ENCODE measurements at places on chromosomes 11 and 22. TPM values are rescaled to one million over a fixed set of nuclear protein-coding genes. Genes with fewer than 3 reads are reported as not detected.

Gene ABCG4
- 5.6 TPM for total RNA-seq

Gene BCO2
- 15.9 TPM for total RNA-seq

Gene PRG3
- total RNA-seq: 1.1 TPM

Gene ROBO3
- total RNA-seq: 42.6 TPM

Gene FUT4
- total RNA-seq: 8.0 TPM

Gene EFCAB6
- total RNA-seq: 9.1 TPM

GRCh38 chr11:122004446-122004845, 111.6 kb downstream of the BLID start:
- H3K27me3 ChIP-seq: no peaks in the 10 kb centered on the region
- no peaks in the 10 kb centered on the region for H3K36me3 ChIP-seq
- DNase-seq: no peak
- no peak overlapping the region for H3K4me3 ChIP-seq
- H3K27ac ChIP-seq: no peak overlapping the region

GRCh38 chr11:119791701-119792151, 62.7 kb upstream of the NECTIN1 start:
- no peak for DNase-seq
- H3K4me3 ChIP-seq: no peak overlapping the region
- no peaks in the 10 kb centered on the region for H3K36me3 ChIP-seq
- H3K27ac ChIP-seq: no peak overlapping the region

- H3K36me3 ChIP-seq: peaks cover 15% of the 10 kb centered on the region
- DNase-seq: peak; percentile 52
- peaks cover 54% of the 10 kb centered on the region for H3K4me1 ChIP-seq
These were observed at the start of gene BID for GRCh38 chr22:17774206-17774925. Gene BID (minus strand): TSS chr22:17774469. CDS start chr22:17750116, 24,353 bp downstream.

GRCh38 chr11:108958368-108959104, 293.7 kb downstream of the DDX10 start:
- no peak for DNase-seq
- no peaks in the 10 kb centered on the region for H3K27me3 ChIP-seq
- no peaks in the 10 kb centered on the region for H3K36me3 ChIP-seq
- no peak overlapping the region for H3K4me3 ChIP-seq
- H3K4me1 ChIP-seq: no peaks in the 10 kb centered on the region

- H3K27ac ChIP-seq: no peak overlapping the region
- H3K4me1 ChIP-seq: peaks cover 27% of the 10 kb centered on the region
- peaks cover 7% of the 10 kb centered on the region for H3K36me3 ChIP-seq
- no peaks in the 10 kb centered on the region for H3K27me3 ChIP-seq
- no peak for DNase-seq
These were observed 1.8 kb downstream of the DCPS start for GRCh38 chr11:126305699-126306098.

GRCh38 chr11:68583041-68583446, 101.3 kb upstream of the GAL start:
- peaks cover 9% of the 10 kb centered on the region for H3K36me3 ChIP-seq
- no peak for DNase-seq
- no peaks in the 10 kb centered on the region for H3K4me1 ChIP-seq

GRCh38 chr11:75899806-75900205, 84.8 kb downstream of the UVRAG start:
- no peaks in the 10 kb centered on the region for H3K27me3 ChIP-seq
- no peaks in the 10 kb centered on the region for H3K4me1 ChIP-seq
- no peak overlapping the region for H3K27ac ChIP-seq
- H3K36me3 ChIP-seq: no peaks in the 10 kb centered on the region
- H3K4me3 ChIP-seq: no peak overlapping the region
- DNase-seq: no peak

GRCh38 chr11:7619322-7619721, 54.0 kb downstream of the CYB5R2 start:
- no peaks in the 10 kb centered on the region for H3K4me1 ChIP-seq
- no peaks in the 10 kb centered on the region for H3K27me3 ChIP-seq
- DNase-seq: no peak
- no peak overlapping the region for H3K4me3 ChIP-seq
- no peak overlapping the region for H3K27ac ChIP-seq

DNA sequence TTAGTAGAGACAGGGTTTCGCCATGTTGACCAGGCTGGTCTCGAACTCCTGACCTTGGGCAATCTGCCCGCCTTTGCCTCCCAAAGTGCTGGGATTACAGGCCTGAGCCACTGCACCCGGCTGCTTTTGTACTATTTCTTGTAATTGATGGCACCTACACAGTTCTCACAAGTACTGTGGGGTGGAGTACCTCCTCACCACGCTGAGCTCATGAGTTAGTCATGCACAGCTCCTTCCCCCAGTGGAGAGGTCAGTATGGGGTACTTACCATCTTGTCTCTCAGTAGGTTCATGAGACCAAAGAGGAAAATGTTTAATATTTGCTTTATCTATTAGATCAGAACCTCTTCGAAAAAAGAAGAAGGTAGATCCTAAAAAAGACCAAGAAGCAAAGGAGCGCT, 2.1 kb downstream of the MRPL40 start:
- DNase-seq: no peak
- H3K4me3 ChIP-seq: no peak overlapping the region
- peaks cover 19% of the 10 kb centered on the region for H3K4me1 ChIP-seq

- no peak overlapping the region for H3K27ac ChIP-seq
- DNase-seq: no peak
- H3K36me3 ChIP-seq: no peaks in the 10 kb centered on the region
- peaks cover 9% of the 10 kb centered on the region for H3K27me3 ChIP-seq
- peaks cover 11% of the 10 kb centered on the region for H3K4me1 ChIP-seq
These were observed 24.0 kb upstream of the ATXN10 start for GRCh38 chr22:45647532-45648225.

- no peaks in the 10 kb centered on the region for H3K4me1 ChIP-seq
- H3K27me3 ChIP-seq: no peaks in the 10 kb centered on the region
- no peaks in the 10 kb centered on the region for H3K36me3 ChIP-seq
- H3K4me3 ChIP-seq: no peak overlapping the region
- no peak for DNase-seq
These were observed 139.0 kb downstream of the TRPC6 start for GRCh38 chr11:101444851-101445250.

GRCh38 chr22:24105631-24106030, 75.7 kb upstream of the SUSD2 start:
- peaks cover 51% of the 10 kb centered on the region for H3K4me1 ChIP-seq
- DNase-seq: peak; percentile 40
- H3K27ac ChIP-seq: no peak overlapping the region
- H3K27me3 ChIP-seq: no peaks in the 10 kb centered on the region

DNA sequence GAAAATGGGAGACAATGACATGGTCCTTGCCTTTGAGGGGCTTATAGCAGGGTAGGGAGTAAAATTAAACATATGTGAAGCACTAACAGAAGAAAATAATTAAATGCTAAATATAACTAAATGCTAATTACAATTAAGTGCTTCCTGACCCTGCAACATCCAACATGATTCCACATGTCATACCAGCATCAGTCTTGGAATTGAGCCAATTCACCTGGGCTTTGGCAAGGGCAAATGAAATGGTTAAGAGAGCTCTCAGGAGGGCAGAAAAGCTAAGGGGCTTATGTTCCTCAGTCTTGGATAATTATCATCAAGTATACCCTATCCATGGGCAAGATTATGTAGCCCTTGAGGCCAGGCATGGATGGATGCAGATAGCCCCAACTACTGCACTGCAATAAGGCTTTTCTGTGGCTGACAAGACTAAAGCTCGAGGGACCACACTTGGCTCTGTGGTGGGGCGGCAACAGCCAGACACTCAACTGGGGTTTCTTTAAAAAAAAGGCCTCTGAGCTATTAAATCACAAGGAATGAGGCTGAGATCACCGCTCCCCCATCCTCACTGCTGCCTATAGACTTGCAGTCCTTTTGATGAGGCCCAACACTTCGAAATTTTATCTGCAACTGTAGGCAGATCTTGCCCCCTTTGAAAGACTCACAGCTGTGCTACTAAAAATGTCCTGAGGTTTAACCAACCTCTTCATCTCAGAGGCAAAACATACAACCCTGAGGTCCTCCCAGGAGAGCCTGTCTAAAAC, 39.0 kb downstream of the IL18BP start:
- H3K4me3 ChIP-seq: peak overlapping the region; percentile 83
- peak overlapping the region; percentile 100 for H3K27ac ChIP-seq
- H3K27me3 ChIP-seq: no peaks in the 10 kb centered on the region
- DNase-seq: no peak
- H3K36me3 ChIP-seq: peaks cover 22% of the 10 kb centered on the region

GRCh38 chr11:75203138-75203537, 37.4 kb upstream of the TPBGL start:
- no peak overlapping the region for H3K27ac ChIP-seq
- no peak overlapping the region for H3K4me3 ChIP-seq
- no peak for DNase-seq
- peaks cover 2% of the 10 kb centered on the region for H3K4me1 ChIP-seq

DNA sequence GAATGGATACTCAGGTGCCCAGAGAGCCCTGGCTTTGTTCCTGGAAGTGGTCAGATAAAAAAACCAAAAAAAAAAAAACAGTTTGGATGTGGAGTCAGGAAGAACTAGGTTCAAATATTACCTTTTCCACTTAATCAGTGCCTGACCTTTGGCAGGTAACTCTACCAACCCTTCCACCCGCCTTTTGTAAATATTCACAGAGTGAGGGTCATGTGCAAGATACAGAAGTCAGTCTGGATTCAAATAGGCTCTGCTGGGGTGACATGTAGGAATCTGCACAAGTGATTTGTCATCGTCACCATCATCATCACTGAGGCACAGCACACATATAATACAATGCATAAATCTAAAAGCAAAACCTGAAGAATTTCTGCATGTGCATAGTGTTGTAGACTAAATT, 490.7 kb downstream of the MIAT start:
- no peak for DNase-seq
- H3K27ac ChIP-seq: no peak overlapping the region
- peaks cover 12% of the 10 kb centered on the region for H3K4me1 ChIP-seq
- H3K36me3 ChIP-seq: no peaks in the 10 kb centered on the region
- peaks cover 2% of the 10 kb centered on the region for H3K27me3 ChIP-seq

Data from spinal cord (tissue), 10 donors.